ENCODE measurements at places on chromosomes 13 and 19.

- DNase-seq: no peak
Observed at GRCh38 chr13:98326291-98326690, 149.2 kb upstream of the RNF113B start.

- no peak for DNase-seq
Observed at GRCh38 chr13:30585748-30586262, 31.9 kb upstream of the USPL1 start.

DNA sequence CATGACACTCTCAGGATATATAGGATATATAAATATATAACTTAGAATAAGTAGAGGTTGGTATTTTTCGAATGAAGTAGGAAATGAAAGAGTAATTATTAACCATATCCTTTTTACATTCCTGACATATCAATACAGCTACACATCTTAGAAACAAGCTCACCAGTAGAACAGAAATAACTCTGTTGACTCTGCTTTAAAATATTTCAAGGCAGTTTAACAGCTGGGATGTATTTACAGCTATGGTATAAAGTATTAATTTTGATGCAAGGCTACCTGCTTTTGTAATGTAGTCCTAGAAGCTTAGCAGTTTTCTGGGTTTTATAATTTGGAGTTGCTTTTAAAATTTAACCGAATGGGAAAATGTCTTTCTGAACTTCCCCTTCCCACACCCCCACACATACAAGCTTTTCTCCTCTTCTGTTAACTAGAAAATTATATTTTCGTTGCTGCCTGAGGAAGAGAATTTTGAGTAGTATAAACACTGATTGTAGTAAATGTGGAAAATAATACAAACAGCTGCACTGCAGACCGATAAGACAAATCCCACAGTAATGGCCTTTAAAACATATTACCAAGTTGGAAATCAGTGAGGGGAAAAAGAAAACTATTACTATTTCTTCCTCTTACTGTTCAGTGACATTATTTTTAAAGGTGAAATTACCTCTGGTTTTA is 147.7 kb downstream of the GGACT start:
- no peak for DNase-seq

GRCh38 chr19:33247441-33247819 is 21.8 kb upstream of the SLC7A10 start:
- no peak for DNase-seq

GRCh38 chr13:110490009-110490770 is 71.3 kb downstream of the RAB20 start:
- DNase-seq: no peak

- DNase-seq: no peak
Observed at GRCh38 chr19:57914531-57914930, 1.9 kb downstream of the ZNF417 start.

GRCh38 chr13:28819735-28820098 is 422 bp upstream of the MTUS2 start:
- peak; percentile 63 for DNase-seq

DNA sequence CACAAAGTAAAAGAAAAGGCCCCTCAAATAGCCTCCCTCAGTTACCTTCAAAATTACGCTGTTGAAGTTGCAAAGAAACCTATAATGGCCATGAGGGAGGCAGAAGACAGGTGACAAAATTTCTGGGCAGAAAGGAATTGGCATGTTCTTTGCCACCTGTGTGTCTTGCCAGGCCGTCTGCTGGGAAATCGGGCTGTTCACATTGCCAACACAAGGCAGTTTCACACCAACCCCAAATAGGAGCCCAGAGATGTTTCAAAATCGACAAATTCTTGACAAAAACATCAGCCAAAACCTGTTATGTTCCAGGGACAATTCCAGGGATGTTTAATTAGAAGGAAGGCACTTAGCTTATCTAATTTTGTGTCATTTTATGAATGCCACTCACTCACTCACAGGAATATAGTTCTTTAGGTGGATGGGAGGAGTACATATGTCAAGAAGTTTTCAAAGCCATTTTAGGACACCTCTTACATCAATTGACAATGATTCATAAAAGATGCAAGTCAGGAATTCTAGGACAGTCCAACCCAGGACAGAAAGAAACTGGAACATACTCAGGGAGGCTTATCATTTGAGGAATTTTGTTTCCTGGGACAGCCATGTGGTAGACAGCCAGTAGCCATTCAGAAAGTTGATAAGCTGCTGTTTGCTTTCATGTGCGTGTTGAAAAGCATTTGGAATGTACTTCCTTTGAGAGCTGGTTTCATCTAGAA is 164.5 kb downstream of the RGCC start:
- no peak for DNase-seq

- DNase-seq: no peak
Observed at GRCh38 chr19:15488489-15489226, 9.4 kb upstream of the PGLYRP2 start.
